ENCODE measurements at places on chromosomes 6 and 20. TPM values are rescaled to one million over a fixed set of nuclear protein-coding genes. Genes with fewer than 3 reads are reported as not detected.

CGA gene
- total RNA-seq = not detected

APOM gene
- 2.4 TPM for total RNA-seq

GRCh38 chr6:142857233-142857761 is 87.7 kb downstream of the HIVEP2 start:
- H3K27me3 ChIP-seq = no peaks in the 10 kb centered on the region
- peak overlapping the region; percentile 95 for H3K27ac ChIP-seq
- H3K4me1 ChIP-seq = peaks cover 90% of the 10 kb centered on the region
- DNase-seq = no peak

GRCh38 chr6:117169064-117169665 is 96.2 kb upstream of the VGLL2 start:
- H3K27me3 ChIP-seq = no peaks in the 10 kb centered on the region
- no peaks in the 10 kb centered on the region for H3K4me1 ChIP-seq
- no peaks in the 10 kb centered on the region for H3K36me3 ChIP-seq
- DNase-seq = no peak

- no peaks in the 10 kb centered on the region for H3K27me3 ChIP-seq
- H3K4me3 ChIP-seq = no peak overlapping the region
- H3K4me1 ChIP-seq = peaks cover 53% of the 10 kb centered on the region
- DNase-seq = no peak
- H3K36me3 ChIP-seq = peaks cover 10% of the 10 kb centered on the region
- H3K27ac ChIP-seq = peak overlapping the region; percentile 77
These were observed 28.4 kb downstream of the WRNIP1 start for GRCh38 chr6:2793534-2794151.
